HCT116 (cell line): ENCODE measurements at places on chromosomes 7 and 10. TPM values are rescaled to one million over a fixed set of nuclear protein-coding genes. Genes with fewer than 3 reads are reported as not detected.

DNA sequence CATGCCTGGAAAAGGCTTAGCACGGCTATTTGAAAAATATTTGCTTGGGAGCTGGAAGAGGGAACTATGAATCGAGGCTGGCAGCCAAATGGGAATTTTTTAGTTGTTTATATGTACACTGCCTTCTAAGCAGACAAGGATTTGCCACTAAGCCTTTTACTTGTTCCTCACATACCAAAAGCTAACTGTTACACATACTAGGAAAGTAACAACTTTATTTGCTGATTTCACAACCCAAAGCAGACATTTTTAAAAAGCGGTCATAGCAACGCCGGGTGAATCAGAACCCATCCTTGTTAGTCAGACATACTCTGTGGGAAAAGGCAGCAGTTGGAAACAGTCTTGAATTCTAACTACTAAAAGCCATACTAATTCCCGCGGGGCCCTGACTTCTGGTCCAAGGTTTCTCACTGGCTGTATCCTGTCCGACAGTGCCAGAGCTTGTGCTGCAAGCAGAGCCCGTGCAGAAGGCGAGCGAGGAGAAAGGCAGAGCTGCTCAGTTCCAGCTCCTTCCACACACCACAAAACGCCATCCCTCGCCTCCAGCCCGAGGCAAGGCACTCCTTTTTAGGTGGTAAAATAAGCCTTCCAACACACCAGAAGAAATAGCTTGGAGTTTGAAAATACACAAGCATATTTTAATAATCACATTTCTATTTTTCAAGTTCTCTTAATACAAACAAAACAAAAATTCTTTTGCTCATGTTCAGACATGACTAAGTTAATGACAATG is 89.2 kb downstream of the RNF216 start:
- H3K36me3 ChIP-seq = 0 out of 2 replicates have a peak, but pooled peaks cover 2% of the 10 kb centered on the region
- H3K4me3 ChIP-seq = no peak overlapping the region
- H3K27ac ChIP-seq = no peak overlapping the region
- DNase-seq = no peak
- no peaks in the 10 kb centered on the region for H3K4me1 ChIP-seq

DNA sequence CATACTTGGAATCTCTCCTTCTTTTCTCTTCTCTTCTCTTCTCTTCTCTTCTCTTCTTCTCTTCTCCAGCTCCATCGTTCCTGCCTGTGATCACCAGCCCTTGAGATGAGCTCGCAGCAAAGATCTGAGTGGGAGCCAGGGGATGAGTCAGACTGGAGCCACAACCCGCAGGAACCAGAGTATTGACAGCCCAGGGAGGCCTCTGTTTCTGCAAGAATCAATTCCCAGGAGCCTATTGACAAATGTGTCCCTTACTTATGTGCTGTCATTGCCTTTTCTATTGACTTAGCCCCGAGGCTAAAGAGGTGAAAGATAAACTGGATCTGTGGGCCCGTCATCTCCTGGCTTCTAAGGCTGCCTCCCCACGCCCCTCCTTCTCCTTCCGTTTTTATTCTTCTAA is 13.1 kb upstream of the HABP2 start:
- DNase-seq = no peak
- H3K27me3 ChIP-seq = no peaks in the 10 kb centered on the region
- no peaks in the 10 kb centered on the region for H3K36me3 ChIP-seq
- no peak overlapping the region for H3K4me3 ChIP-seq
- no peak overlapping the region for H3K27ac ChIP-seq
- H3K4me1 ChIP-seq = peaks cover 6% of the 10 kb centered on the region; the same call in 1 of the 2 replicates

DNA sequence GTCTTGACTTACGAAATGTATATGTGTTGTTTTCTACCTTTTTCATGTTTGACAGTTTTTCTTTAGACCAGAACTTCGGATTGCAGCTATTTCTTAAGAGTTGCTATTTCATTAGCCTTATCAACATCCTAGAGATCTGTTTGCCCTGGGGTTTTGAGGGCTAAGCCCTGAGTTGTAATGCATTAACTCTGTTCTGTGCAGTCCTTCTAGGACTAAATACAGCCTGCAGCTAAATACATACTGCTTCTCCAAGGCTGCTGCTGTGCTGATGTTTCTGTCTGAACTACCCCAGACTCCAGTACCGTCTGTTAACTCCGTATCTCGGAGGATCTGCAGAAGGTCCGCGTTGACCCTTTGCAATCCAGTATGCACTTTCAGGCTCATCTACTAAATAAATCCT is 26.5 kb downstream of the KIAA1217 start:
- peaks cover 61% of the 10 kb centered on the region for H3K27me3 ChIP-seq
- no peaks in the 10 kb centered on the region for H3K36me3 ChIP-seq
- H3K27ac ChIP-seq = no peak overlapping the region
- no peak for DNase-seq
- no peak overlapping the region for H3K4me3 ChIP-seq

- no peak for DNase-seq
- no peaks in the 10 kb centered on the region for H3K27me3 ChIP-seq
- no peaks in the 10 kb centered on the region for H3K36me3 ChIP-seq
- H3K4me1 ChIP-seq = no peaks in the 10 kb centered on the region
- H3K27ac ChIP-seq = no peak overlapping the region
- H3K4me3 ChIP-seq = no peak overlapping the region
Measured at GRCh38 chr10:132815168-132815857, 29.4 kb upstream of the NKX6-2 start.

GRCh38 chr10:6513476-6513875 is 66.6 kb downstream of the PRKCQ start:
- no peak for DNase-seq
- H3K4me1 ChIP-seq = no peaks in the 10 kb centered on the region
- H3K27ac ChIP-seq = no peak overlapping the region

DNA sequence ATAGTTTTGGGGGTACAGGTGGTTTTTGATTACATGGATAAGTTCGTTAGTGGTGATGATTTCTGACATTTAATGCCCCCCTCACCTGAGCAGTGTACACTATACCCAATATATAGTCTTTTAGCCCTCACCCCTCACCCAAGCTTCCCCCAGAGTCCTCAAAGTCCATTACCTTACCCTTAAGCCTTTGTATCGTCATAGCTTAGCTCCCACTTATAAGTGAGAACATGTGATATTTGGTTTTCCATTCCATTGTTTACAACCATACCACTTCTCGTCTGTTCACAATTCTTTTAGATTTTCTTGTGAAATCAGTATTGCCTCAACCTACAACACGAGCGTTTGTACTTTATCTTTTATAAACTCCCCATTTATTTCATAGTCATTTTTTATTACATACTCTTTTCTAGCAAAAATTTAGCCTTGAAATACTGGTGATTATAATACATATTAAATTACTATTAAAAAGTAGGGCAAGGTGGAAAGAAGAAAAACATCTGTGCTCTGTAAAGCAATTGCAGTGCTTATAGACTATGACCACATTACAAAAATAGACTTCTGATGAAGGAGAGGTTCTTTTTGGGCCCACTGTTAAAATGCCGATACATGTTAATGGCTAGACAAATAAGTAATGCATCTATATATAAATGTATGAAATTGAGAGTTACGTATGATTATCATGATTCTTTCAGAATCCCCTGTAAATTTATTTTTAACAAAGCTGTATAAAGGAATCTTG is 164.8 kb downstream of the THSD7A start:
- DNase-seq = no peak
- no peaks in the 10 kb centered on the region for H3K27me3 ChIP-seq
- H3K4me3 ChIP-seq = no peak overlapping the region
- no peaks in the 10 kb centered on the region for H3K36me3 ChIP-seq
- H3K27ac ChIP-seq = no peak overlapping the region

DNA sequence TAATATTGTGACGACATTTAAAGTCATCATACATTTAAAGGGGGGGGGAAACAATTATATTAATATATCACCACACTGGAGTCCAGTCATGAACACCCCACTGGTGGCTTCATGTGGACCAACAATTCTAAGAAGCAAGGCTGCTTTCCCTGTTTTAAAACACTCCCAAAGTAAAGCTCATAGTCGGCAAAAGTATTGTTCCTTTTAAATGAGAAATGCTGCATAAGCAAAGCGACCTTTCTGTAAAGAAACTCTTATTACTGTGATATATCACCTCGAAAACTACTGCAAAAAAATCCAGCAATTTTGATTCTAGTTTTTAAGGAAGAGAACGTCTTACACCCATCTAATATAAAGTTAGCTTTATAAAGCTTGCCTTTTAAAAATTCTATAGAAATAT is 112.8 kb downstream of the DOCK4 start:
- no peaks in the 10 kb centered on the region for H3K27me3 ChIP-seq
- H3K27ac ChIP-seq = no peak overlapping the region
- H3K4me3 ChIP-seq = no peak overlapping the region
- DNase-seq = no peak
- H3K4me1 ChIP-seq = no peaks in the 10 kb centered on the region

The NXPH1 gene
- 0.17 TPM for total RNA-seq

The TAS2R41 gene
- not detected for total RNA-seq

The TRA2A gene
- 122 TPM for total RNA-seq

The CDC14C gene
- not detected for total RNA-seq

The EPO gene
- total RNA-seq = 0.30 TPM

The FGFBP3 gene
- 1.2 TPM for total RNA-seq
